ENCODE measurements at places on chromosomes 3 and 15.

- DNase-seq: no peak
These were observed 70.1 kb upstream of the GLCE start for GRCh38 chr15:69090197-69090948.

GRCh38 chr3:29991198-29991597, 615.2 kb upstream of the TGFBR2 start:
- DNase-seq: no peak

DNA sequence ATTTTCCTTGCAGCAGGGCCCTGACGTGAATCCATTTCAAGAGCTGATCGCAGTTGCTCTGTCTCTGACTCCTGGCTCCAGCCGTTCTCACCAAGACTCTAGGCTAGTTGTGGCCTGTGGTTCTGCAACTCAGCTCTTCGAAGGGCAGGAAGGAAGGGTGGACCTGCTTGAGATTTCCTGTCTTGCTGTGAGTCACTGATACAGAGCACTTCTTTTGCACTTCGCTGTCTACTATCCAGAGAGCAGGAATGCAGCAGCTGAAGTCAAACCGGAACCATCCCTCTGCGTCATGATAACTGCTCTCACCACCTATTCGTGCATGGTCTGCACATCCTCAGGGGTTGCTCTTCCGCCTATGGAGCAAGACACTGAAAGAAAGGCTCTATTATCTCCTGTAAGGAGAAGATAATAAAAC, 59.7 kb downstream of the RAP2B start:
- DNase-seq: peak; percentile 93

- DNase-seq: no peak
These were observed 176.0 kb upstream of the CRBN start for GRCh38 chr3:3355442-3355841.

GRCh38 chr3:46994801-46995731, 15.6 kb downstream of the NBEAL2 start:
- no peak for DNase-seq

GRCh38 chr3:106022913-106023312, 154.1 kb upstream of the CBLB start:
- DNase-seq: no peak

DNA sequence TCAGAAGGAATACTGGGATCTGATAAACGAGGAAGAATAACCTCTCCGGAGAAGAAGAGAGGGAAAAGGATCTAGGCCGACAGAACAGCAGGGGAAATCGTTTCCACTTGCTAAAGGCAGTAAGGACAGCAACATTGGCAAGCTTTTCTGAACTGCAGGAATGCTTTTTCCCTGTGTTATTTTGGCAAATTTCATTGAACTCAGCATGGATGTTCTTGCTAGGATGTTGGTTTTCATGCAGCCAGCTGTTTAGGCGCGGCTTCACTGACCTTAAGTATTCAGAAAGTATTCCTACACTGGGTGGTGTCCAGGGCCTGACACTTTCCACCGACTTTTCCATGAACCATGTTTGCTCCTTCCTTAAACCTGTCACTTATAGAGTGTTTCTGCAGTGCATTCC, 489.7 kb downstream of the CNTN3 start:
- no peak for DNase-seq

Measured in CD4-positive, alpha-beta T cell treated with Interleukin-17A for 1 hour (primary cell).